ENCODE measurements at places on chromosomes 1 and 21. TPM values are rescaled to one million over a fixed set of nuclear protein-coding genes. Genes with fewer than 3 reads are reported as not detected.

DNA sequence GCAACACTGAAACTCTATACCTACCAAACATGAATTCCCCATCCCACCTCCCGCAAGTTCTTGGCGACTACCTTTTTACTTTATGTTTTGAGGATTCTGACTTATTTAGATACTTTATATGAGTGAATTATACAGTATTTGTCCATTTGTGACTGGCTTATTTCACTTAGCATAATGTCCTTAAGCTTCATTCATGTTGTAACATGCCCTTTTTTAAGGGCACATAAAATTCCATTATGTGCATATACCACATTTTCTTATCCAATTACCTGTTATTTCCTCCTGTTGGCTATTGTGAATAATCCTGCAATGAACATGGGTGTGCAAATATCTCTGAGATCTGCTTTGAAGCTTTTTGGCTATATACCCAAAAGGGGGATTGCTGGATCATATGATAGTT, 22.0 kb upstream of the CHIT1 start:
- no peak for DNase-seq

The LDLRAP1 gene
- 13.4 TPM for total RNA-seq

GRCh38 chr1:238191170-238191569, 300.4 kb upstream of the ZP4 start:
- DNase-seq = no peak

The CFAP107 gene
- total RNA-seq = not detected

The POU3F1 gene
- 3.0 TPM for total RNA-seq

DNA sequence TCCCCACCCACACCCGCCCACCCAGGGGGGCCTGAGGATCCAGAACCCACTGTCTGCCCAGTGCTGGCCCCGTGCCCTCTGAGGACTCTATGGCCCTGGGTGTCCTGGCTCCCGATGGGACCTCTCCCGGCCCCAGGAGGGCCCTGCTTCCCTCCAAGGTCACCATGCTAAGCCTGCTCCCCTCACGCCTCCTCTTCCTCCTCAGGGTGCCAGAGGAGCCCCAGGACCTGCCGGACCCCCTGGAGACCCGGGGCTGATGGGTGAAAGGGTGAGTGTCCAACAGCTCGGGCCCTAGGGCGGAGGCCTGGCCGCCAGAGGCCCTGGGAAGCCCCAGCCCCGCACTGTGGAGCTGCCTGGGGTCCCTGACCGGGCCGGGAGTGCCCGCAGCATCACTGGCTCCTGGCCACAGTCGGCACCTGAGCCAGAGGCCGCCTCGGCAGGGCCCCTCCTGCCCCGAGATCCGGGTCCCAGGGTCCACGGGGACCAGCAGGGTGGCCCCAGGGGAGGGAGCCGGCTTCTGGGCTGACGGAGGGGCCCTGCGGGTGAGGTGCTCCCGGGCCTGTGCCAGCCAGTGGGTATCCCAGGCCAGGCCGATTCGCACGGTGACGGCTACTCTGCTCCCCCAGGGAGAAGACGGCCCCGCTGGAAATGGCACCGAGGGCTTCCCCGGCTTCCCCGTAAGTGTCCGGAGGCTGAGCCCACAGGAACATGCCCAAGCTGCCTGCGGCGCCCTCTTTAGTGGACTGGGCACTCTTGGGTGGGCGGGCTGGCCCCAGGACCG, 16.1 kb downstream of the COL6A1 start:
- DNase-seq = no peak
